Activated CD8-positive, alpha-beta memory T cell treated with anti-CD3 and anti-CD28 coated beads for 1 hour (primary cell): ENCODE measurements at places on chromosomes 2 and 18.

DNA sequence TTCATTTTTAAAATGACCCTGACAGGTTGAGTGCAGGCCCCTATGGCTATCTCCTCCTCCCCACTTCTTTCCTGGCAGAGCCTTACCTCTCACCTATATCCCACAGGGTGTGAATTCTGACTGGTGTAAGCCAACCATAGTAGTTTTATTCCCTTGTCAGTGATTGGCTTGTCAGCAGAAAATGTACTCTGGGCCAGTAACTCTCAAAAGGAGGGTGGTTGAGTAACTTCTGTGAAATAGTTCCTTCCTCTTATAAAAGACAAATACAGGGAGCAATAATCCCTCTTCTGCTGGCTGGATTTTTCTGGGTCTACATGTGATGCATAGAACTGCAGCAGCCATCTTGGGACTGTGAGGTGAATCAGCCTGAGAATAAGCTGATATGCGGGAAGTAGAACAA, 83.4 kb downstream of the RAPH1 start:
- no peak for DNase-seq

DNA sequence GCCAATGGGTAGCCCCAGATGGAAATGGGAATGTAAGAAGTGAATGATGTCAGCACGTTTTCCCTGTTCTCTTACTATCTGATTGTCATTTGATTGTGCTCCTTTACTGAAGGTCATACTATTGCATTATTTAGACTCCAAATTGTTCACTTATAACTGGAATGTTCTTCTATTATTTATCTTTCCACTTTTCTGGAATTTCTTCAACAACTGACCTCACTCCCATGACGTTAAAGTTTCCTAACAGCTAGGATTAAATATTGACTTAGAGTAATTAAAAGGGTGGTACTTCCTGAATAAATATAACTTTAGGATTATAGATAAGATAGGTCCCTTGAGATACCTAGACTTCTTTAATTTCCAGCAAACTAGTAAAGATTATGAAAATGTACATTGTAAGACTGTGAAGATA, 10.9 kb upstream of the GULP1 start:
- no peak for DNase-seq

- DNase-seq = no peak
Observed at GRCh38 chr2:130807659-130808385, 28.9 kb upstream of the ARHGEF4 start.

DNA sequence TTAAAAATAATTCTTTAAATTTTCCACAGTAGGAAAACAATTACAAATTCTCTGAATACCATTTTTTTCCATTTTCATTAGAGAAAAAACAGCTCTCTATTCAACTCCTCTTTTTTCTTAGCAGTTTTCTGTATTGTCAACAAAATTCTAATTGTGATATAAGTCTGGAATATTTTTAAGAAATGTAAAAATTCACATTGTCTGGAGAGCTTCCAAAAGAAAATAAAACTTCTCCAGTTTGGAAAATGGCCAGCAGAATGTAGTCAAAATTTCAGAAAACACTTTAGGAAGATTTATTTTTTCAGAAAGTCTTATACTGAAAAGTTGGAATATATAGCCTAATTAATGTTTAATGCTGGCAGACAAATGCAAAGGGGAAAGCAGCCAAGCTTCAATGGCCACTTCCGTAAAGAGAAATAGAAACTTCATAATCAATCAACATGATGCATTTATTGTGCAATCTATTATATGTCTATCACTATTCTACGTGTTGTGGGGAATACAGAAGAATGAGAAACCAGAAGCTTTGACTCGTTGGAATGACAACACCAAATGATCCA, 733.2 kb upstream of the PKDCC start:
- no peak for DNase-seq

- DNase-seq = no peak
Observed at GRCh38 chr18:59383851-59384250, 24.8 kb upstream of the LMAN1 start.

DNA sequence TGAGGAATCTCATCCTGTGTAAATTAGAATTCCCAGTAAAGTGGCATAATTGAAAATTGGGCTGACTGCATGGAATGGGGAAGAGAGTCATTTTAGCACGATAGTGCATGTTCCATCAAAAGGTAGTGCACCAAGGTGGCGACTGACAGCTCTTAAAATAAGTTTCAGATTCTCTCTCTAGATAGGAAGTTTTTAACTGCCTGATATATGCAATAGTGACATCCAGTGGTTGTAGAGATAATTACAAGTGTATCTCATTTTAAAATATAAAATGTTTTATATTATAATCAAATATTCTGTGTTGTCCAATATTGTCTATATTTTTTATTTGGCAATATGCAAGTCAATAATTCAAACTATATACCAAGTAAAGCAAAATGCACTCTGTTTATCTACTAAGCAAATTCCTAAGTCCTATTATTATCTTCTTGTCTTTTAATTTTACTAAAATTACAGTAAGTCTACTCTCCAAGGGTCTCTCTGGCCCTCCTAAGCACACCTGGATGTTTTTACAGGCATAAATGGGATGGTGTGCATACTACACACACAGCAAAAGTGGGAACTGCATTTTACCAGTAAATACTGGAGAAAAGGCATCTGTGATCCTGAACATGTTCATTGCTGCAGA, 397.7 kb upstream of the HNRNPA3 start:
- no peak for DNase-seq
